Endothelial cell of umbilical vein (primary cell): ENCODE measurements at places on chromosomes 13 and 19. TPM values are rescaled to one million over a fixed set of nuclear protein-coding genes. Genes with fewer than 3 reads are reported as not detected.

Gene ZGLP1
- 2.9 and 5.3 TPM in 2 replicates for total RNA-seq

Gene STOML3
- not detected in 2 replicates for total RNA-seq

Gene KCNC3
- 0.76 and 0.91 TPM in 2 replicates for total RNA-seq

Gene KLK14
- not detected in 2 replicates for total RNA-seq

Gene ZNF99
- total RNA-seq = not detected in 2 replicates

Gene ARHGAP33
- total RNA-seq = 18.4 and 32.8 TPM in 2 replicates

Gene PRSS57
- not detected in 2 replicates for total RNA-seq

Gene PLPPR3
- total RNA-seq = 0.76 and 1.2 TPM in 2 replicates

Gene C13orf42
- not detected in 2 replicates for total RNA-seq

Gene ZNF69
- 1.2 and 5.6 TPM in 2 replicates for total RNA-seq

Gene GIPR
- total RNA-seq = not detected in 2 replicates

Gene KCNN4
- total RNA-seq = 0.35 TPM in 1 of 2 replicates, not detected in the other

Gene TARM1
- not detected in 2 replicates for total RNA-seq

Gene ZNF829
- 1.2 and 1.3 TPM in 2 replicates for total RNA-seq

Gene RTBDN
- total RNA-seq = not detected in 2 replicates

Gene MIA
- not detected in 2 replicates for total RNA-seq

Gene KLK4
- total RNA-seq = not detected in 2 replicates

Gene ERICH6B
- total RNA-seq = not detected in 2 replicates

Gene GDF15
- 140 and 165 TPM in 2 replicates for total RNA-seq

Gene CEACAM4
- total RNA-seq = not detected in 2 replicates

Gene EBI3
- 0.29 and 0.46 TPM in 2 replicates for total RNA-seq

Gene CRLF1
- total RNA-seq = not detected in 2 replicates

Gene STARD13
- total RNA-seq = 41.1 and 47.7 TPM in 2 replicates
